H1 (cell line): ENCODE measurements at places on chromosomes 2 and 18. TPM values are rescaled to one million over a fixed set of nuclear protein-coding genes. Genes with fewer than 3 reads are reported as not detected.

DNA sequence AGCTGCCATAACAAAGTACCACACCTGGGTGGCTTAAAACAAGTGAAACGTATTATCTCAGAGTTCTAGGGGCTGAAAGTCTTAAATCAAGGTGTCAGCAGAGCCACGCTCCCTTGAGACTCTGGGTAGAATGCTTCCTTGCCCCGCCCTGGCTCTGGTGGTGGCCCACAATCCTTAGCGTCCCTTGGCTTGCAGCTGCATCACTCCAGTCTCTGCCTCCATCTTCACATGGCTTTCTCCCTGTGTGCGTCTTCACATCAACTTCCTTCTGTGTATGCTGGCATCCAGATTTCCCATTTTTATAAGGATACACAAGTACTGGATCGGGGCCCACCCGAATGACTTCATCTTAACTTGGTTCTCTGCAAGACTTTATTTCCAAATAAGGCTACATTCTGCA, 62.5 kb downstream of the MRO start:
- H3K27ac ChIP-seq, result no peak overlapping the region
- no peak for DNase-seq
- no peaks in the 10 kb centered on the region for H3K27me3 ChIP-seq

DNA sequence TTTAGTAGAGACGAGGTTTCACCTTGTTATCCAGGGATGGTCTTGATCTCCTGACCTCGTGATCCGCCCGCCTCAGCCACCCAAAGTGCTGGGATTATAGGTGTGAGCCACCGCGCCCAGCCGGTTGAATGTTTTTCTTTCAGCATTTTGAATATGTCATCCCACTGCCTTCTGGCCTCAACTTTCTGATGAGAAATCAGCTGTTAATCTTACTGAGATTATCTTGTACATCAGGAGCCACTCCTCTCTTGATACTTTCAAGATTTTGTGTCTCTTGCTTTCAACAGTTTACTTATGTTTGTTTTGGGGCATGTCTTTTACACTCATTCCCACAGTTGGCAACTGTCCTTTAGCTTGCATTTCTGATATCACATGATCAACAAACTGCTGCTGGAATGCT, 46.3 kb downstream of the CCDC150 start:
- no peak for DNase-seq
- H3K4me3 ChIP-seq, result no peak overlapping the region
- H3K4me1 ChIP-seq, result no peaks in the 10 kb centered on the region
- no peaks in the 10 kb centered on the region for H3K27me3 ChIP-seq
- no peak overlapping the region for H3K27ac ChIP-seq
- H3K36me3 ChIP-seq, result peaks cover 8% of the 10 kb centered on the region

- DNase-seq, result no peak
- no peaks in the 10 kb centered on the region for H3K4me1 ChIP-seq
- H3K36me3 ChIP-seq, result no peaks in the 10 kb centered on the region
- no peak overlapping the region for H3K27ac ChIP-seq
- H3K27me3 ChIP-seq, result no peaks in the 10 kb centered on the region
These were observed 33.4 kb upstream of the SERPINB7 start for GRCh38 chr18:63741769-63742168.

DNA sequence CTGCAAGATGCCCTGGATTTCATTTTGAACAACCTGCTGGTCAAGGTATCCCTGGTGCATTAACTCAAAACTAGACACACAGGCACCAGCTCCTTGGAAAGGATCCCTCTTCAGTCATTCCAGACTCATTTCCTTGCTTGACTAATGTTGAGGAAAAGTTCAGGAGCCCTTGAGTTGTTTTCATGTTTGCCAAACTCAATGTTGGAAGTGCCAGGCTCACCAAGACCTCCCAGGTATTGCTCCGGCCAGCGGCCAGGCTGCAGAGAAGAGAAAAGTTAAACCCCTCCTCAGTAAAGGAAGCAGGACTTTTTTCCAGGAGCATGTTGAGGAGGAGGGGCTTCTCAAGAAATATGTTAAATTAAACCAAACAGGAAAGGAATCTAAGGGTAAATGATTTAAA, 42.7 kb downstream of the TGIF1 start:
- no peaks in the 10 kb centered on the region for H3K27me3 ChIP-seq
- no peaks in the 10 kb centered on the region for H3K36me3 ChIP-seq
- DNase-seq, result no peak
- H3K4me3 ChIP-seq, result no peak overlapping the region
- H3K27ac ChIP-seq, result no peak overlapping the region

The TMEM185B gene
- total RNA-seq, result 12.5 and 13.5 TPM in 2 replicates

The C1QL2 gene
- total RNA-seq, result 0.88 and 1.1 TPM in 2 replicates

DNA sequence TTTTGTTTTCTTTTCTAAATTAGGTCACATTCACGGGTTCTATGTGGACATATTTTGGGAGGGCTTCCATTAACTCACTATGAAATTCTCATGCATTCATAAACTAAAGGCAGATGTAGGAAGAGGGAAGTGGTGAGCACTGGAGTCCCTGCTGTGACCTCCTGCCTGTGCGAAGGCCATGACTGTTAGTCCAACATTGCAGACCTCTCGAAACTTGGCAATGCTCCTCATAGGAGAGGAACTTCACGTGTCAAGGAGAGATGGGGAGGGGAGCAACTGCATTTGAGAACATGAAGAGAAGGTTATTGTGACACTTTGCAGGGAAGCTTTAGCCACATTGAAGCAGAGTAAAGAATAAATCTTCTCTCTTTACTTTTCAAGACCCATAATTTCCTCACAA, 126.4 kb upstream of the HNMT start:
- H3K27ac ChIP-seq, result no peak overlapping the region
- H3K27me3 ChIP-seq, result no peaks in the 10 kb centered on the region
- no peaks in the 10 kb centered on the region for H3K36me3 ChIP-seq
- no peak overlapping the region for H3K4me3 ChIP-seq
- no peak for DNase-seq

DNA sequence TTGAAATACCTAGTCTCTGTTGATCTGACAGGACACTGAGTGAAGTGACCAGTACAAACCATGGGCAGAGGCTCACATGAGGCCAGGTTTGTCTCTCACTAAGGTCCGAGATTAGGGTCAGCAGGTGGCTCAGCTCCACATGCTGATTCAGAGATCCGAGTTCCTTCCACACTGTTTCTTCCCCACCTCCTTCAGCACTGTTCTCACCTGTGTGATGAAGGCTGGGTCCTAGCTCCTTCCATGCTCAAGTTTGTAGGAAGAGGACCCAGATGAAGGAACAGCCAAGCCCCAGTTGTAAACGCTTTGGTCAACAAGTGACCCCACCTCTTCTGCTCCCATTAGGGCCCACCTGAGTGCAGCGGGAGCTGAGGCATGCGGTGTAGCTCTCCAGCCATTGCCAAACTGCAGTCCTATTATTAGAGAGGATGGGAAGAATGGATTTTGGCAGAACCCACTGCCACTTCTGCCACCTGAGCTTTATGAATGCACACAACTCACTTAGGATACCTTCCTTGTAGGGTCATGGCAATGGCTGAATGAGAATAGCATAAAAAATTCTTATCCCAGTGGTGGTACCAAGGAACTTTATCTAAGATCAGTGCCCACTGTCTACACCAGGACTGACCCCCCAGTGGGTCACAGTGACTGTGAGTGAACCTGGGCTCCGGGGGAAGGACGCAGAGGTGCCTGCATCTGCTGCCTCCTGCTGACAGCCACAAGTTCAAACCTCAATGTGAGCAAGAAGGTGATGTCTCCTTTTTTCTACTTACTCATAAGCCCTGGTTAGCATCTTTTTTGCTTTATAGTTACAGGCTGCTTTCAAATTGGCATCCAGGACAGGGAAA, 324.8 kb upstream of the HS6ST1 start:
- DNase-seq, result no peak
- H3K36me3 ChIP-seq, result no peaks in the 10 kb centered on the region
- peaks cover 38% of the 10 kb centered on the region for H3K4me1 ChIP-seq
- H3K4me3 ChIP-seq, result peak overlapping the region; percentile 15; the same call in 1 of the 2 replicates
- H3K27me3 ChIP-seq, result 0 out of 2 replicates have a peak, but pooled peaks cover 2% of the 10 kb centered on the region

- no peaks in the 10 kb centered on the region for H3K27me3 ChIP-seq
- no peak overlapping the region for H3K4me3 ChIP-seq
- no peak overlapping the region for H3K27ac ChIP-seq
- H3K4me1 ChIP-seq, result no peaks in the 10 kb centered on the region
These were observed 1.7 kb downstream of the IL1RL1 start for GRCh38 chr2:102313025-102313424.

The ZNF519 gene
- 38.6 and 40.4 TPM in 2 replicates for total RNA-seq

DNA sequence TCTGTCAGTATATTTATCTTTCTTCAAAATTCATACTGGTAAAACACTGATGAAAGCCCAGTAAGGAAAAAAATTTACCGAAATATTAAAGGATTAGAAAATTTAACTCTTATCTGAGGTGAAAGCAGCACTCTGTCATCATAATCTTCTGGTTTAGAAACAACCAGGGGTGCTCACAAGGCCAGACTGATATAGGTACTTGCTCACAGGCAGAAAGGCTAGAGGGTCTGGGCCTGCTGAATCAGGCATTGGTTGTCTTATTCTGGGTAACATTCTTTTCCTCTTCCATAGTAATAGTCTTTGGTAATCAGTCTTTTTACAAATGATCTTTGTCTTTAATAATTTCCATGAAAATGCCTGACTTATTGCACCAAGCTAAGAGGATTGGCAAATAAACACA, 221.4 kb upstream of the TFPI start:
- H3K36me3 ChIP-seq, result no peaks in the 10 kb centered on the region
- no peaks in the 10 kb centered on the region for H3K27me3 ChIP-seq
- DNase-seq, result no peak
